CD4-positive, alpha-beta memory T cell (primary cell): ENCODE measurements at places on chromosomes 3 and 15. TPM values are rescaled to one million over a fixed set of nuclear protein-coding genes. Genes with fewer than 3 reads are reported as not detected.

The PIF1 gene
- total RNA-seq, result 0.17 TPM

The PP2D1 gene
- not detected for total RNA-seq

The PAQR9 gene
- total RNA-seq, result not detected

The ALAS1 gene
- 30.0 TPM for total RNA-seq

The MAPKAPK3 gene
- 40.1 TPM for total RNA-seq

The TGM5 gene
- not detected for total RNA-seq

The VILL gene
- 43.4 TPM for total RNA-seq

The PPARG gene
- total RNA-seq, result 0.83 TPM

The KIF15 gene
- total RNA-seq, result 0.38 TPM

The GOLGA8G gene
- total RNA-seq, result not detected

The GOLGA6A gene
- total RNA-seq, result 0.20 TPM

The FLNB gene
- total RNA-seq, result 22.5 TPM

The HRG gene
- total RNA-seq, result not detected

The SEMA3F gene
- not detected for total RNA-seq

The CCR5 gene
- total RNA-seq, result 6.9 TPM

The PCYT1A gene
- 73.7 TPM for total RNA-seq

The TSPAN3 gene
- total RNA-seq, result 14.3 TPM

The SAMD7 gene
- total RNA-seq, result not detected

The TRH gene
- total RNA-seq, result not detected

The SI gene
- total RNA-seq, result not detected
